ENCODE measurements at places on chromosomes 12 and 14. TPM values are rescaled to one million over a fixed set of nuclear protein-coding genes. Genes with fewer than 3 reads are reported as not detected.

DNA sequence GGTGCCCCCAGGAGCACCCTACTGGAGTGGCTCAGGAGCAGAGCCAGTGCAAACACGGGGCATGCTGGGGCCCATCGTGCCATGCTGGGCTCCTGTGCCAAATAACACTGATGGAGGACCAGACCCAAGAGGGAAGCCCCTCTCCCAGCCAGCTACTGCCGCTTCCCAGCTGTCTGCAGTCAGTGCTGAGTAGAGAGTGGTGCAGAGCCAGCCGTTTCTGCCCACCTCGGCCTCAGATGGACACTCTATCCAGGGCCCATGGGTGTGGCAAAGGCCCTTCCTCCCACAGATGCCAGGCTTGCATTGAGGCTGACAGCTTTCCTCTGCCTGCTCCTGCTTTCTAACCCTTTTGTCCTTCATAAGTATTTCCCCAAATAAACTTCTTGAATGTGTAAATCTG lies 13.2 kb downstream of the CLBA1 start:
- DNase-seq = no peak

GRCh38 chr12:13101821-13102375 lies 1.6 kb downstream of the GSG1 start:
- no peak for DNase-seq

- no peak for DNase-seq
Observed at GRCh38 chr12:120126635-120127005, 10.1 kb upstream of the RAB35 start.

- no peak for DNase-seq
Observed at GRCh38 chr12:120979862-120980696, 1.7 kb downstream of the HNF1A start.

DNA sequence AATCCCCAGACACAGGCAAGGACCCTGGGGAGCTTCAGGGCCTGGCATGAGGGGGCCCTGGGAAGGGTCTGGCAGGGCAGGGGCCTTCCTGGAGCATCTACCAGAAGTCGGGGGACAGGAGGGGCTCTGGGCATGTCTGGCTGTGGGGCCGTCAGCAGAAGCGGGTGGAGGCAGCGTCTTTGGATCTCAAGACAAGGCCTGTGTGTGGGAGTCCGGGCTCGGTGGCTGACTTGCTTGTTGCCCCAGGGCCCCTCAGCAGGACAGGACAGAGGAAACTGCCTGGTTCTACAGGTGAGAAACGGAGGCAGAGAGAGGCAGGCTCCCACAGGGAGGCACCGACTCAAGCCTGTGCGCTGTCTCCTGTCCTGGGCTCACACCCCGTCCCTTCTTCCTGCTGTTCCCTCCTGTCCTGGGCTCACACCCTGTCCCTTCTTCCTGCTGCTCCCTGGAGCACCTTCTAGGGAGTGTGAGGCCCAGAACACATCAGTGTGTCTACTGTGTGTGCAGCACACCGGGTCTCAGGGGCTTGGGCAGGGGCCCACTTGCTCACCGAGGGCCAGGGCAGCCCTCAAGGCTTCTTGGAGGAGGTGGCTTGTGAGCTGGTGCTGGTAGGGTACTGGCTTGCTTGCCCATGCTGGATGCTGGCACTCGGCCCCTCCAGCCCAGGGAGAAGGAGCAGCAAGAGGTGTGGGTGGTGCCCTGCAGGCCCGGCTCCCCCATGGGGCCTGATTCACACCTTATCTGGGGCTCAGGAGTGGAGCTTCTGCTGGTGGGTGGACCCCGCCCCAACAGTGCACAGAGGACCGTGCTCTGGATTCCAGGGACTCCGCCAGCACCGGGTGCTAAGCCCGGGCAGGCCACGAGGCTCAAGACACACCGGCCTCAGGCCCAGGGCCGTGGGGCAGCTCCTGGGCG lies 14.9 kb downstream of the ASPG start:
- no peak for DNase-seq

GPRC5D gene
- total RNA-seq = not detected
